Lung (tissue), 17 donors: ENCODE measurements at places on chromosomes 12 and 14. TPM values are rescaled to one million over a fixed set of nuclear protein-coding genes. Genes with fewer than 3 reads are reported as not detected.

DNA sequence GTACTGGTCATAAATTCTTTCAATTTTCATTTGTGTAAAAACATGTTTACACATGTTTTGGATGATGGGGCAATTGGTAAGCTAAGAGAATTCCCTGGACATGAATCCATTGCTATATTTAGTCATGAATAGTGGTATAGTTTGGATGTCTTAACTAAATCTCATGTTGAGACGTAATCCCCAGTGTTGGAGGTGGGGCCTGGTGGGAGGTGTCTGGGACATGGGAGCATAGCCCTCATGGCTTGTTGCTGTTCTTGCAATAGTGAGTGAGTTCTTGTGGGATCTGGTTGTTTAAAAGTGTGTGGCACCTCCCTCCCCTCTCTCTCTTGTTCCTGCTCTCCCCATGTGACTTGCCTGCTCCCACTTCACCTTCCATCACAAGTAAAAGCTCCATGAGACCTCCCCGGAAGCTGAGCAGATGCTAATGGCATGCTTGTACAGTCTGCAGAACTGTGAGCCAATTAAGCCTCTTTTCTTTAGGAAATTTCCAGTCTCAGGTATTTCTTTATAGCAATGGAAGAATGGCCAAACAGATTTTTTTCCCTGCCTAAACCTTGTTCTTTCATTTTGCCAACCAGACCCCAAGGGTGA lies 33.6 kb downstream of the CTSG start:
- no peak for DNase-seq

GRCh38 chr12:5661811-5662210 lies 229.9 kb downstream of the NTF3 start:
- DNase-seq, result no peak

GRCh38 chr12:109140560-109140959 lies 24.2 kb downstream of the ACACB start:
- DNase-seq, result no peak

GRCh38 chr12:90770861-90771260 lies 184.1 kb downstream of the CCER1 start:
- DNase-seq, result no peak

DNA sequence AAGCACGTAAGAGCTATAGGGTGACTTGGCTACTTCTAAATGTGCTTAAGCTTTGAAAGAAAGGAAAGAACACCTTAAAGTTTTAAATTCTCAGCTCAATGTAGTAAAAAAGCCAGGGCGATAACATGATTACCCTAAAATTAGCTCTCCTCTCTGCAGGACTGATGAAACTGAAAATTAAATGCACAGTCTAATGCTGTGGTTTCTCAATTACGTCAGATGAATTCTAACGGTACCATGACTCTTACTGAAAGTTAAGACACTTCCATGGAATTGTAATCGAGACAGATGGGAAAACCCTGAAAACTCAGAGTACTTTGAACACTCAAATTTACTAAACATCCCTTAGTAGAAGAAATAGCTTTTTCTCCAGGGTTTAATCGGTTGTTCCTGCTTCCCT lies 25.9 kb upstream of the PRKD1 start:
- no peak for DNase-seq

Gene SUOX
- 17.1 TPM for polyA plus RNA-seq

GRCh38 chr12:6312529-6313325 lies 2.2 kb downstream of the PLEKHG6 start:
- peak; percentile 59 for DNase-seq

DNA sequence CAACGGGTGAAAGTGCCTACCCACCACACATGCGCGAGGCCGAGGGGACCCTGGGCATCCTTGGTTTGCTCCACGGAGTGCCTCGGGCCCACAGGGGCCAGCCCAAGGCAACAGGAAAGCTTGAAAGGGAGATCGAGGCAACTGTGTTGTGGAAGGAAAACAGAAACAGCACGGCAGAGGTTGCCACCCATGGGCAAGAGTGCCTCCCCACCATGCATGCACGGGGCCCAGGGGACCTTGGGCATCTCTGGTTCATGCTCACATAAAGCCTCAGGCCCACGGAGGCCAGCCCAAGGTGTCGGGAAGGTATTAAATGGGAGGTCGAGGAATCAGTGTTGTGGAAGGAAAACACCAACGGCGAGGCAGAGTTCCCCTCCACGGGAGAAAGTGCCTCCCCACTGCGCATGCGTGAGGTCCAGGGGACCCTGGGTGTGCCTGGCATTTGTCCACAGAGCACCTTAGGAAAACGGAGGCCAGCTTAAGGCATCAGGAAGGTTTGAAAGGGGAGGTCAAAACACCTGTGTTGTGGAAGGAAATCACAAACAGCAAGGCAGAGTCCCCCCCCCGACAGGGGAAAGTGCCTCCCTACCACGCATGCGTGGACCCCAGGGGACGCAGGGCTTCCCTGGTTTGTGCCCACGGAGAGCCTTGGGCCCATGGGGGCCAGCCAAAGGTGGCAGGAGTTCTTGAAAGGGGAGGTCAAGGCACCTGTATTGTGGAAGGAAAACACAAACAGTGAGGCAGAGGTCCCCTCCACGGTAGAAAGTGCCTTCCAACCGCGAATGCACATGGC lies 367.3 kb downstream of the ALG10 start:
- peak; percentile 8 for DNase-seq

Gene TMCC3
- polyA plus RNA-seq, result 7.4 TPM

Gene KRT2
- 0.03 TPM for polyA plus RNA-seq

DNA sequence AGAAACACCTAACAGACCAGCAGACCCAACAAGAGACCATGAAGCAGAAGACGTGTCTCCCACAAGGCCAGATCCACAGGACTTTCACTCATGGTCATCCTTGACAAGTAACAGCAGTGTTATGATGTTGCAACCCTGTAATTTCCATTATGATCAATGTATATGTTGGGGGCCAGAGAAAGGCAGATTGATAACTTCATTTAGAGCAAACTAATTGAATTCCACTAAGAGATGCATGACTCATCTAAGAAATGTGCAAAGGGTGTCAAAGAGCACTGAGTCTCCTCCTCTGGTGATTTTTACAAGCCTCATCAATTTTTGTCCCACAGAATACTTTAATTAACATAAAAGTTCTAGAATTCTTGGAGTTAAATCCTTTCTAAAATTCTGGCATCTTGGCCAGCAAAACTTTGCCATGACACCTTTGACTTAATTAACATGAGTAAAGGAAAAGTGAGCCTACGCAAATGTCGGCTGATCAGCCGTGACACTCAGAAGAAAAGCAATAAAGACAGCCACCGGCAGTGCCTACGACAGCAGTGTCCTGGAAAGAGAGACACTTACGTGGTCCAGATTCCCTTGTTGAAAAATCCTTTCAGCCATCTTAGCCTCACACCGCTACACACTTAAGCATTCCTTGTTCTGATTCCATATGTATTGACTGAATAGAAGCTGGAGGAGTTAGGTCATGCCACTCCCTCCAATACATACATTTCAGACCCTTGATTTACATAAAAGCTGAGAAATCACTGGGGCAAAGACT lies 370.2 kb upstream of the CCDC196 start:
- DNase-seq, result no peak

- DNase-seq, result no peak
Observed at GRCh38 chr12:132840536-132840935, 11.9 kb upstream of the GOLGA3 start.

GRCh38 chr12:82826505-82826904 lies 139.8 kb downstream of the TMTC2 start:
- DNase-seq, result no peak

GRCh38 chr12:54882079-54882478 lies 27.8 kb downstream of the MUCL1 start:
- no peak for DNase-seq

DNA sequence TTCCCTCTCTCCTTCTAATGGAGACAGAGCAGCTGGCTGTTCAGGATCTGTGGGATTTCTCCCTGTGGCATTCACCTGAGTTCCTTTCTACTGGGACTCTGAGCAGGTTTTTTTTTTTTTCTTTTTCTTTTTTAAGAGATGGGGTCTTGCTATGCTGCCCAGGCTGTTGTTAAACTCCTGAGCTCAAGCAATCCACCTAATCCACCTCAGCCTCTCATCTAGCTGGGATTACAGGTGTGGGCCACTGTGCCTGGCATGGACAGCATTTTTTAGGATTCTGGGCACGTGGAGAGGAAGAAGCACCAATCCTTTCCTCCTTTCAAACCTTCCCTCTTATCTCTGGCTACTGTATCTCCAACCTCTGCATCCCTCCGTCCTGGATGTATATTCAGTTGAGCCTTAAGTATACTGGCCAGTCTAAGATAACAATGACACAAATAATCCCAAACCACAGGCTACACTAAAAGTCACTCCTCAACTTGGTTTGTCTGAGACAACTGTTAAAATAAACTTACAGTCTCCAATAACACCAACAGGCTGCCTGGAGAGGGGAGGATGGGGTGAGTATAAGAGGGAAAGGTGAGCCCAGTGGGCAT lies 16.4 kb upstream of the CELA1 start:
- no peak for DNase-seq

- DNase-seq, result no peak
Observed at GRCh38 chr12:39595928-39596327, 23.7 kb downstream of the ABCD2 start.

DNA sequence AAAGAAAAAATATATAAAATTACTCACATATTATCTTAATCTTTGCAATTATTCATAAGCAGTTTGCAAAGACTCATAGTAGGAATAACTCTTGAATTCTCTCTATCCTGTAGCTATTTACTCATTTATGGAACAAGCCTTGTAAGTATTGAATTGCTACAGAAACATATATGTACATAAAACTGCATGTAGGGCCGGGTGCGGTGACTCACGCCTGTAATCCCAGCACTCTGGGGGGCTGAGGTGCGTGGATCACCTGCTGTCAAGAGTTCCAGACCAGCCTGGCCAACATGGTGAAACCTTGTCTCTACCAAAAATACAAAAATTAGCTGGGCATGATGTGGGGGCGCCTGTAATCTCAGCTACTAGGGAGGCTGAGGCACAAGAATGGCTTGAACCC lies 286.2 kb downstream of the PPFIA2 start:
- no peak for DNase-seq

Gene TMEM179
- 0.10 TPM for polyA plus RNA-seq

Gene TEX22
- 0.17 TPM for polyA plus RNA-seq

Gene BDKRB2
- polyA plus RNA-seq, result 5.8 TPM

Gene COL2A1
- polyA plus RNA-seq, result 0.05 TPM
